ENCODE measurements at places on chromosomes 4 and X.

- no peak for DNase-seq
Observed at GRCh38 chrX:134908356-134908755, 82.4 kb upstream of the SMIM10 start.

GRCh38 chr4:152962150-152962549, 26.0 kb downstream of the FHDC1 start:
- DNase-seq, result no peak

GRCh38 chr4:6753891-6754290, 28.6 kb upstream of the KIAA0232 start:
- no peak for DNase-seq

DNA sequence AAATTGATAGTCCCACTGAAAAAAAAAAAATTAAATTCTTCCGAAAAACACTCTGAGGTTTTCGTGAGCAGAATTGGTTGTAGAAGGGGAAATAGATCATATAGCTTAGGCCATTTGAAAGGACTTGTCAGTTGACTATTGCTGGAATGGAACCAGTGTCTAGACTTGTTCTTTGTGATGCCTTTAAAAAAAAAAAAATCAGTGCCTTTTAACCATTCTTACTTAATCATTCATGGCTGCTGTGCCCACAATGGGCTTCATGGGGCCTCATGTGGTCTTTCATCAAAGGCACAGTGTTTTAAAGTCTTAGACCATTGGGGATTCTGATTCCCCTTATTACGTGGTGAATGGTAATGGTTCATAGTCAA, 139.3 kb downstream of the AFF1 start:
- no peak for DNase-seq

DNA sequence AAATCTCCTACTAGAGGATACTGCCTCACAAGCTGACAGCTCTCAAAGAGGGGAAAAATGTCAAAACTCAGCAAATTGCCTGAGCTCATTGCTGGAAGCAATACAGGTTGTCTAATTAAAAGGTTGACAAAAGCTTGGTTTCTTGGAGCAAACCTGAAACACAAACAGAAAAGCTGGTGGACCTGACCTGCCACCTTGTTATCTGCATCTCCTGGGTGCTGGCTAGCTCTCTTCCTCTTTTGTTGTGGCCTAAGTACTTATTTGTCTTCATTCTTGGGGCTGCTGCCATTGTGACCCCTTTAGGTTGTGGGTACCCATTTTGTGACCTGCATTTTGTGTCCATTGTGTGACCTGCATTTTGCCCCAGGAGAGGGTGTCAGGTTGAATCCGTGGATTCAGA, 184.5 kb downstream of the KIT start:
- DNase-seq, result no peak

DNA sequence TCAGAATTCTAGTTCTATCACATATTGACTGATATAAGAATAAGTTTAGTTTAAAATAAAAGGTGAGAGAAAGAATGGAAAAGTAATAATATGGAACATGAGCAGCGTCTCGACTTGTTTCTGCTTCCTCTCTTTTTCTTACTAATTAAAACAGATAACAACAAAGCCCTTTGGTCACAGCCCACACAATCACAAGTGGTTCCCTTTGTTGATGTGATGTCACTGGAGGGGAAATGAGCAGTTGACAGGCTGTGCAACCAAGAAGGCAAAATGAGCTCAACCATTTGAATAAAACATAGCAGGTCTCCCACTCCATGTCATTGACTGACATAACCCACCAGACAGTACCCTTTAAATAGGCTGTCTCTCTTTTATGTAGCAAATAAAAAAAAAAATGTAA, 342.5 kb upstream of the MAGEB2 start:
- DNase-seq, result no peak

GRCh38 chrX:22389556-22390179, 117.0 kb downstream of the CBLL2 start:
- no peak for DNase-seq

DNA sequence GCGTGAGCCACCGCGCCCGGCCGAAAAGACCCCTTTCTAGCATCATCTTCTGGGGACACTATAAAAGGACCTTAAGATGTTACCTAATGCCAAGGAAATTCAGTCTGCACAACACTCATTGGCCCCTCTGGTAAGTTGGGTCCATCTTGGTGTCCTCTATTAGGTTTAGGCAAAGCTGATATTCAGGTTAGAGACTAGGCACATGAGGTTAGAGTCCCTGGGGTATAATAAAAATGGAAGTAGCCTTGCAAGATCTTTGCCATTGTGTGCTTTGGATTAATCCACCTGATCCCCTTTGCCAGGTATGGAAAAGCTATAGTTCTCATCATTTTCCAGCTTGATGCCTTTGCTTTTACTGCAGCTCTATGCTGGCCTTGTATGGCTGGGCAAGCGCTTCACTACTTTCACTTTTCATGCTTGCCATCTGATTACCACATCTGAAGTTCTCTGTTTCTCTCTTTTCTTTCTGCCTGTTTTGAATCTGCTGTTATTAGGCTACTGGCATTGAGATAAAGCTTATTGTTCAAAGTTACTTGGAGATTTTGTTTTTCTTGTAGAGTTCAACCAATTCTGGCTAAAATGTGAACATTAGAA, 5.4 kb upstream of the ADH4 start:
- DNase-seq, result no peak

DNA sequence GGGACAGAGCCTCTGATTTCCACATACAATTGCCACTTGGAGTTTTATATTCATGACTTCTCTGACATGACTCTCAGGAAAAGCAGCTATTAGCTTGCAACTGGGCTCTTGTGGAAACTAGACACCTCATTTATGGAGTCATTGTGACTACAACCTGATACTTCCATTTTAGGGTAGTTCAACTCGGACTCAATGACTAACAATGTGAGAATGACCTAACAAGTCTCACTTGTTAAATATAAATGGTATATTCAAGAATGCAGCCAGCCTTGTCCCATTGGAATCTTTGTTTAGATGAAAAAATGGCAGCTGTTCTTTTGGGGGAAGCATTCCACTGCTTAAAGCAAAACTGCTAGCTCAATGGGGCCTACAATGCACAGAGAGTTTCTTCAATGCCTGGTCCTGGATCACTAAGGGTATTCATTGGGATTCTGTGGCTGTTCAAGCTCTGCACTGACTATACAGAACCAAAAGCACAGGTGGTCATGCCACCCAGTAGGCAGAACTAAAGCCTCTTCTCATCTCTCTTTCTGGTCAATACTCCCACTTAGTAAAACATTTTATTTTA, 36.5 kb upstream of the GLRA3 start:
- DNase-seq, result no peak

DNA sequence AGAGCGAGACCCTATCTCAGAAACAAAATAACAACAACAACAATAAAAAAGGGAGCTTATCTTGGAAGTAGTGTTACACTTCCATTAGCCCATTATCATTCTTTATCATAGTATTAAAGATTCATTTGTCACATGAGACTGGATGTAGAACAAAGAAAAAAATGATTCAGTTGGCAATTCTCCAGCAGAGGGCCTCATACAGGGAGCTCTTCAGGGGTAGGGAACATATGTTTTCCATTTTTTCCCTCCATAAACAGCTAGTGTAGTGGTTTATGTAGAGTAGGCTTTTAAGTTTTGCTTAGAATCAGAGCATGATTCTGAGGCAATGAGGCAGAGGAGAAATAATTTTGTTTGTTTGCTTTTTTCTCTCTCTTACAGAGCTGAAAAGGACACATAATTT, 5.8 kb downstream of the CPE start:
- DNase-seq, result no peak

- no peak for DNase-seq
Observed at GRCh38 chr4:38184404-38184803, 224.2 kb downstream of the PTTG2 start.

- DNase-seq, result no peak
Observed at GRCh38 chrX:10243106-10243505, 86.3 kb downstream of the CLCN4 start.

DNA sequence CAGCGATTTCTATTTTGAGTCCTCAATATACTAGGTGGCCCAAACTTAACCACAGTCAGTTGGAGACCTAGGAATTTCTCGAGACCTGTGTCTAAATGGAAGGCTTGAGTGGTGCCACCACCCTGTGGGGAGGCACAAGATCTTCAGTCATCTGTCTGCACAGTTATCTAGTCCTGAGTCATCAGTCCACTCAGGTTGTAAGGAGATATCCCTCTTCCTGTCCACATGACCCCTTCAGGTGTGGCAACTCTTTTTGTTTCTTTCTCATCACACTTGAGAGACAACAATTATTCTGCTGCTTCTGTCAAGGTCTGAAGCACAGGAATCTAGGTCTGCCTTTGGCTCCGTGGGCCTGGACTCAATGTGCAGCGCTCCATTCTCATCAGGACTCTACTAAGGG, 64.4 kb upstream of the IBSP start:
- no peak for DNase-seq

- no peak for DNase-seq
Observed at GRCh38 chrX:78066110-78066509, 37.9 kb upstream of the PGK1 start.

DNA sequence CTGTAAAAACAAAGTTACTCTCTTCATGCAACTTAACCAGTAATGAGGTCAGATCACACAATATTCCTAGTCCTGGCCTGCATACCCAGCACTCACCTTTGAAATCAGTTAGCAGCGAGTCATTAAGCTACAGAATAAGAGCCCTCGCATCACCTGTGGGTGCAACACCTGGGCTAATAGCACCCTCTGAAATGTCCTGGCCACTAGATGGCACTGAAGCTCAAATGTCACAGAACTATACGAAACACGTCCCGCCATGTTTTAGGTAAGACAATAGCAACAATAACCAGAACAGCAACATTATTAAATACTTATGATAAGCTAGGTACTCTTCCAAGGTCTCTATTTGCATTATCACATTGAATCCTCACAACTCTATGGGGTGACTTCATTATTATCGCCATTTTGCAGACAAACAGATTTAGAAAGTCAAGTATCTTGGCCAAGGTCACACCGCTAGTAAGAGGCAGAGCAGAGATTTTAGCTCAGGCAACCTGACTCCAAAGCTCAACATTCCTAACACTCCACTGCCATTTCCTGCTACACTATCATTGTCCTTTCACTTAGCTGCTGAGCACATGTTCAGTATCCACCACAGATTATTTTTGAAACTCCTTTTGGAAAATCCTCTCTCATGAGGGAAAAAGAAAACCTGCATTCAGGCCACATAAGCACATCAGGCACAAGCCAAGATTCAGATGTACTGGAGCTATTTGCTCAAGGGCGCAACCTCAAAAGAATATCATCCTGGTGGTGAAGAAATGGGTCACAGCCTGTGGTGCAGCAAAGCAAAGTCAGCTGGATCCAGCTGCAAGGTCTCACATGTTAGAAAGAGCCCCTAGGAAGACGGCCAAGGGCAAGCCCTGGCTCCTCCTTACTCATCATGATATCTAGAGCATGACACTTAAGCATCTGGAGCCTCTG, 59.5 kb upstream of the KDR start:
- no peak for DNase-seq

DNA sequence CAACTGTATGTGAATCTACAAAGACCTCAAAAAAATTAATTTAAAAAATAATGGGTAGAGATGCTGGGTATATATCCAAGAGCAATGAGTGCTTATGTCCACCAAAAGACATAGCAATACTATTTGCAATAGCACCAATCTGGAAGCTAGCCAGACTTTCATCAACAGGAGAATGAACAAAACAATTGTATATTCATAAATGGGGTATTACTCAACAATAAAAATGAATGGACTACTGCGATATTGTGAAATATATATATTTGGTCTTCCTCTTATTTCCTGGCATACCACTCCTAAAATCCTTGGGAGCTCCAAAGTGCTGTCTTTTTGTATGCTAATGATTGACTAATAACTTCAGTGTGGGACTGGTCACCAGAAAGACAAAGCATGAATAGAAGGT, 77.5 kb downstream of the MSN start:
- DNase-seq, result no peak

DNA sequence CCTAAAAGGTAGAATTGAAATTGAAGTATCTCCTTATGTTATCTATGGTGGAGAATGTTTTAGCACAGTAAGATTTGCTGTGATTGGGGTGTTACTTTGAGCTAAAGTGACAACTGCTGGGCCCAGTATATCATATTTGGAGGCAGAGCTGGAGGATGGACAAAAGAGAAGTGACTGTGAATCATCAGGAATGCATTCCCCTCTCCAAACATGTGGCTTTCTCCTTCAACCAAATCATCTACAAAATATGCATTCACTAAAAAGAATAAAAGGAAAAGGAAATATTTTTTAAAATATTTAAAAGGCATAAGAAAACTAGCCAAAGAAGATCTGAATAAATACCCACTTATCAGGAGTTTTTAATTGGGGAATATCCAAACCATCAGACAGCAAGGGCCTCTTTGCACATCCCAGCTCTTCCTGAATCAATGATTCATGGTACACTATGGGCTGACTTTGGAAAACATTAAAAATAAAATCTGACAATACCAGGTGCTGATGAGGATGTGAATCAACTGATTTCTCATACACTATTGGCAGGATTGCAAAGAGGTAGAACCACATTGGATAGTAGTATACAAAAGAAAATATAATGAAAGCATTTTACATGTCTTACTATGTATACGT, 671.7 kb upstream of the NR3C2 start:
- no peak for DNase-seq

GRCh38 chr4:47383829-47384427, 79.6 kb downstream of the COMMD8 start:
- no peak for DNase-seq

DNA sequence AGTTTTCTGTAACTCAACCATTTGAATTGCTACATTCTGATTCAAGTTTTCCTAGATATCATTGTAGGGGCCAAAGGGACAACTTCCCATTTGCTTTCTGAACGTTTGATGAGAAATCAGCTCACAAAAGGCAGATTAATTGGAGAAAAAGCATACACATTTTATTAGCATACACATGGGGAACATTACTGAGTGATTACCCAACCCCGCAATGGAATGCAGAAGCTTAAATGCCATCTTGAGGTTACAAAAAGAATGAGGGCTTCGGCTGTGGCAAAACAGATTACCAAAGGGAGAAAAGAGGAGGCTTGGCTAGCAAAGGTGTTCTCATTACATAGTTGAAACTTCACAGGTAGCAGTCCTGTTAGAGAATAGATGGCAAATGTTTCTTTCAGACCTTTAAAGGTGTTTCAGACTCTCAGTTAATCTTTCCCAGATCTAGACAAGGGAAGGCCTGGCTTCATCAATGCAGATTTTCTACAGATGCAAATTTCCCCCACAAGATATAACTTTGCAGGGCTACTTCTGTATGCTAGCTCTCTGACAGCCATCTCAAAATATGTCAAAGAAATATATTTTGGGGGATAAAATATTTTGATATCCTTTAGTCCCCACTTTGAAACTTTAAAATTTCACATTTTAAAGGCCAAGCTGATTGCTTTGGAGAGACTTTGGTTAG, 26.5 kb upstream of the HERC6 start:
- DNase-seq, result no peak

GRCh38 chr4:143482840-143483239, 30.7 kb upstream of the SMARCA5 start:
- no peak for DNase-seq

DNA sequence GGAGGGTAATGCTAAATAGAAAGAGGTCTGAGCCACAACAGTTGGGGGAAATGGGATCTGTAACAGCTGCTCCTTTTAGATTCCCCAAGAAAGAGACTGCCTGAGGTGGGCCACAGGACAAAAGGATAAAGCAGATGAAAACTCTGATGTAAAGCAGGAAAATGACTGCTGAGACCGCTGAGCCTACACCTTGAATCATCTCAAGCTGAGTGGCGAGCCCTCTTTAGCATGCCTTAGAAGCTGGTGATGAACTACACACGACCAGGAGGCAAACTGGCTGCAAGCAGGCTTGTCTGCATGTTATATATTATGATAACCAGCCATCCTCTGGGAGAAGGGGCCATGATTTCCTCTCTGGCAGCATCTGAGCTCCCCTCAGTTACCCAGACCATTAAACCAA, 88.4 kb downstream of the TTC29 start:
- DNase-seq, result no peak
